DMS153 (cell line): ENCODE measurements at places on chromosomes 12 and 14.

DNA sequence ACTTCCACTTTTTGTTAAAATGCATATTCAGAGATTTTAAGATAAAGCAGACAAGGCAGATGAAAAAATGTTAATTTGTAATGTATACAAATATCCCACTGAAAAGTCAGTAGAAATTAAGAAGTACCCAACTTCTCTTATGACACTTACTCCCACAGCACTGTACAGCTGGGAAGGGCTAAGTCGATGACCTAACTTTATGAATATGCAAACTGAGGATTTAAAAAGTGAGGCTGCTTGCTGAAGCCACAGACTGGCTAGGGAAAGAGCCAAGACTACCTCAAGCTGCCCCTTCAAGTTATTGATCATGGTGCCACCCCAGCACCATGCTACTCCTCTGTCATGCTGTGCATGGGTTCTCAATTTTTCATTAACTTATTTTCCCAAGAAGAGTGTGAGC is 17.0 kb downstream of the PPM1H start:
- no peak for DNase-seq

DNA sequence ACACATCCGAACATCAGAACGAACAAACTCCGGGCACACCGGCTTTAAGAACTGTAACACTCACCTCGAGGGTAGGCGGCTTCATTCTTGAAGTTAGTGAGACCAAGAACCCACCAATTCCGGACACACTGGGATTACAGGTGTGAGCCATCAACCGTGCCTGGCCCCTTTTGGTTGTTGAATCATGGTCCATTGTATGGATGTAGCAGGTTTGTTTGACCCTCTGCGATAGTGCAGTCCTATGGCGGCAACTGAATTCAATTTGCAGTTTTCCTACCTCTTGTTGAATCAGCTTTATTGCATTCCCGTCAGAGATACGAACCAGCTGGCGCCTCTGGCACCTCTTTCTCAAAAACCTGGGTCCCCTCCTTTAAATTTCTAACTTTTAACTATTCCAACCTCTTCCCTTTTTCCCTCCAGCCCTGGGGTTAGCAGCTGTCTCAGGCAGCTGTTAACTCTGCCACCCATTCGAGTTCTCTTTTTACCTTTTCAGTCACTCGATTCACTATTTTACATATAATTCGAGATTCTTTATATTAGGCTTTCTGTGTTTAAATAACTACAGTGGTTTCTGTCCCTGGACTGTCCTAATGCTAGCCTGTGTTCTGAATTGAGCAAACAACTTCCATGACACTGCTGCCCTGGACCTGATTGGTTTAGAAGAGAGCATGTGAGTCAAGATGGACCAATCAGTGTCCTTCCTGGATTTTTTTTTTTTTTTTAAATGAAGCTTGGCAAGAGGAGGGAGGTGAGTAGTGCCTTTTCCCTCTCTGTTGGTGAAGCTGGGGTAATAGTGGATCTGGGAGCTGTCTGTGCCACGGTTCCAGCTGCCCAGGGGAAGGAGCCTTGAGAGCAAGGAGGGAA is 261.5 kb downstream of the PCNX1 start:
- DNase-seq = no peak

DNA sequence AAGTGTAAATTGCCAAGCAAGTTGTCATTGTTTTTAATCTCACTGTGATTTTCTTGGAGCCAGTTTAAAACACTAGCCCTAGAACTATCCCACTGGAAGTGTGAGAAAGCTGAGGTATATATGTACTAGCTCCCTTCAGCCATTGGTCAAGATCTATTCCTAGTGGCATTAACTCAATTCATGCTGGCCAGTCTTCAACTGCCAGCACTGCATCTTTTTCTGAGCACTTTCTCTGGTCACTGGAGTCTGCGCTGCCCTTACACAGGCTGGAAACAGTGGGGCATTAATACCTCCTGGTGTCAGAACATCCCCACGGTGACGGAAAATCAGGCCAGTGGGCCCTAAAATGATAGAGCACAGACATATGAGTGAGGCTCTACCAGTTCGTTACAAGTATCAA is 4.0 kb upstream of the NOVA1 start:
- no peak for DNase-seq

DNA sequence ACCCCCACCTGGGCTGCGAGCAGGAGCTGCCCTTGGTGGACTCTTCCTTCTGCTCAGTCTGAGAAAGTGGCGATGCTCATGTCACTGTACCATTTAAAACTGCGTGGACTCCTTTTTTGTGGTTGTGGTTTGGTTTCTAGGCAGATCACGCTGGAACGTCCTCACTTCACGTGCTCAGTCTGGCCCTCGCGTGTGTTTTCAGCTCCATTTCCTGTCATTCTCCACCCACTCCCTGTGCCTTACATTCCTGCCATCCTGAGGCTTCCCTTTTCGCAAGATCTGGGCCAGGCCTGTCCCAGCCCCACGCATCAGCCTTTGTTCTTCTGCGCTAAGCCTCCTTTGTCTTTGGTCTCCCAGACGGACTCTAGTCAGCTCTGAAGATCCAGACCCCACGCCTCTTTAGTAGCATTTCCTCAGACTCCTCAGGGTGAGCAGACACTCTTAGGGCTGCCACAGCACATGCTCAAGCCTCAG is 105.4 kb downstream of the FBXL14 start:
- DNase-seq = no peak

GRCh38 chr12:57455374-57456144 is 452 bp downstream of the INHBE start:
- peak; percentile 11 for DNase-seq

DNA sequence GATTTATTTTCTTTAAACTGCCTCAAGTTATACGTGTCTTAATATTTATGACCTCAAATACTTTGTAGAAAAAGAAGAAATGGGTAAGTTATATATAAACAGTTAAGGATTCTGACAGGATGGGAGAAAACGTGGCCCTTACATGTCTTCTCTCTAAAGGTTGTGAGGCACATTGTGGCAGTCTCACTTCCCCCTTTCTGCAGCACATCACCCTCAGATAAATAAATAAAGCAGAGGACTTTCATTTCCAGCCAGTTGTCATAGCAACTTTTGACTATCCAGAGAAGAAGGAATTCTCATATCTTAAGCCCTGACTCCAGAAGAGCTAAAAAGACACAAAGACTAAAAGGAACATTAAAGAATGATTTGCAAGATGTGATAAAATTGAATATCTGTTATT is 28.8 kb upstream of the CEP83 start:
- no peak for DNase-seq

DNA sequence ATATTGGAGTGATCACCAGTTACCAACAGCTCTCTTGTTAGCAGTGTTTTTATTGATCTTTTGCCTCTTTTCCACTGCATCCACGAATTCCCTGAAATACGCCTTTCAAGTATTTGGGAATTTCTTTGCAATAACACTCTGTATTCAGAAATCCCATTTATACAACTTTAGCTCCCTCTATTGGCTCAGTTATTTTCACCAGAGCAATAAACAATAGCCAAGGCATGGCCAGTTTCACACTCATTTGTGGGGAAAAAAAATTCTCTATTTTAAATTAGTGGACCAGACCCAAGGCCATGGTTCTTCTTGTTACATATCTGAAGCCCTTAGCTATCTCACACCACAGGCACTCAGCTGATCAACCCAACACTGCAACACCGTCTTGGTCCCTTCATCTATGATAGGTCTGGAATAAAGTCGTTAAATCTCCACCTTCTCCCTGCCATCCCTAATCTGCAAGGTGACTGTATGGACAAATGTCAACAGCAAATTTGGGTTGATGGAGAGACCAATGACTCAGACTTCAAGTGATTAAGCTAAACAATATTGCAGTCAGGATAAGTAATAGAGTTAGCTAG is 92.4 kb upstream of the TMEM260 start:
- no peak for DNase-seq

GRCh38 chr12:509500-509899 is 49.8 kb downstream of the B4GALNT3 start:
- DNase-seq = no peak

GRCh38 chr12:57775563-57776246 is 3.3 kb downstream of the EEF1AKMT3 start:
- no peak for DNase-seq

GRCh38 chr12:61272441-61272840 is 987.8 kb upstream of the USP15 start:
- no peak for DNase-seq

DNA sequence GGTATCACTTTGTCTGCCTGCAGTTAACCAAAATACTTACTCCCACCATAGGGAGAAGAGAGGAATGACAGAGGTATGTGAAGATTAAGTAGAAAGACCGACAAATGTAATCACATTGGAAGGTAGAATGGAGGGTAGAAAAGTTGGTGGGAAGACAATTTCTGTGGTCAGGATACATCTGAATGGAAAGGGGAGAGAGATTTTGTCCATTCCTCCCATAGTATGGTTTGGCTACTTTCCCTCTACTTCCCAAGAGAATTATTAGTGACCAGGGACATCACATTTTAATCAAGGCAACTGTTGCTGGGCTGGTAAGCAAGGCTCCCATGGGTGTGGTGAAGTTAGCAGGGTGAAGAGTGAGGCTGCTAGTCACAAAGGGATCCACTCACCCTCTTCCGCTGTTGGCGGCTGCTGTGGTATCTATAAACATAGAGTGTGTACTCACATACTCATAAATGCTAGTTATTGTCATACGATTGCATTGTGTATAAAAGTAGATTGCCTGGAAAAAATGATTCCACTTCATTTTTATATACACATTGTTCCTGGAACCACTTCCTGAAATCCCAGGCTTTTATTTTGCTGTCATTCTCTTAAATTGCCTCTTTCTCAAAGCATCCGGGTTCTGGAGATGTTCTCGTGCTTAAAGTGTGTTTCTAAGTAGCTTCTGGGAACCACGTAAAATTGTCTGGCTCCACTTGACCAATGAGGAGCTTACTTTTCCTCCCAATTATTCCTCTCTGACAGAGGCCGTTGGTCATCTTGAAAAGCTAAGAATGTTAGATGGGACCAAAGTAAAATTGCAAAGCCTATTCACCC is 413.1 kb downstream of the ZFP36L1 start:
- peak; percentile 88 for DNase-seq

DNA sequence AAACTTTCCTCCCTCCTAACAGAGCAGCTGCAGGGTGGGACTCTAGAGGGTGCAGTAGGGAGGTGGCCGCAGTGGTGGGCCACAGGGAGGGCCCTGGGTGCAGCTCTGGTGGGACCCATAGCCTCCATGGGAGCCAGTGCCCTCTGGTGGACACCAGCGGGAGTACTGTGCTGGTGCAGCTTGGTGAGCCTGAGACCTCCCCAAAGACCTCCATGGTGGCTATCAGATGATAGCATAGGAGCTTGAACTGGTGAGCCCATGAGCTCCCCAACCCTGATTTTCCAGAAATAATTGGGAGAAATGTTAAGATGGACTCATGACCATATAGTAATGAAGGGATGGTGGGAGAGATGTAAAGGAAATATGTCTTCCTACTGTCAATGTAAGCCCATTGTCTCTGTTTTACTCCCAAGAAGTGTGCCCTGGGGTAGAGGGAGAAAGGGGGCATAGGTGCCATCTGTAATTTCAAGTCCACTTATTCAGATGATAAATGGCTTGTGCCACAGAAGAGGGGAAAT is 98.7 kb downstream of the GAS2L3 start:
- no peak for DNase-seq

GRCh38 chr14:21036751-21037150 is 2.1 kb upstream of the RNASE13 start:
- no peak for DNase-seq
